Sigmoid colon (tissue), 7 donors: ENCODE measurements at places on chromosomes 16 and 17. TPM values are rescaled to one million over a fixed set of nuclear protein-coding genes. Genes with fewer than 3 reads are reported as not detected.

DNA sequence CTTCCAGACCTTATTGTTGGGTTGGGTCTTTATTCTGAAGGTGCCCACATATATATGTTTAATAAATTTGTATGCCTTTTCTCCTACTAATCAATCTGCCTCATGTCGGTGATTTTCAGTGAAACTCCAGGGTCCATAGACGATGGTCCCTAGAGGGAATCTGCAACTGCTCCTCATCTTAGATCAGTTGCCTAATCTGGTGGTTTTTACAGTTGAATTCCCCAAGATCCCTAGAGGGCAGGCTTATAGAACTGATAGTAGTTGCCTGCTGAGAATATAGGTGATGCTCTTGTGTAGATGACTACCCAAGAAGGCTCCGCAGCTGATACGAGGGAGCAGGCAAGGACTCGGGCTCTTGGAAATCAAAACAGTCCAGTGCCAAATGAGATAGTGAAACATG is 619.2 kb upstream of the C16orf82 start:
- DNase-seq: no peak

The COPS3 gene
- 75.6 TPM for total RNA-seq

DNA sequence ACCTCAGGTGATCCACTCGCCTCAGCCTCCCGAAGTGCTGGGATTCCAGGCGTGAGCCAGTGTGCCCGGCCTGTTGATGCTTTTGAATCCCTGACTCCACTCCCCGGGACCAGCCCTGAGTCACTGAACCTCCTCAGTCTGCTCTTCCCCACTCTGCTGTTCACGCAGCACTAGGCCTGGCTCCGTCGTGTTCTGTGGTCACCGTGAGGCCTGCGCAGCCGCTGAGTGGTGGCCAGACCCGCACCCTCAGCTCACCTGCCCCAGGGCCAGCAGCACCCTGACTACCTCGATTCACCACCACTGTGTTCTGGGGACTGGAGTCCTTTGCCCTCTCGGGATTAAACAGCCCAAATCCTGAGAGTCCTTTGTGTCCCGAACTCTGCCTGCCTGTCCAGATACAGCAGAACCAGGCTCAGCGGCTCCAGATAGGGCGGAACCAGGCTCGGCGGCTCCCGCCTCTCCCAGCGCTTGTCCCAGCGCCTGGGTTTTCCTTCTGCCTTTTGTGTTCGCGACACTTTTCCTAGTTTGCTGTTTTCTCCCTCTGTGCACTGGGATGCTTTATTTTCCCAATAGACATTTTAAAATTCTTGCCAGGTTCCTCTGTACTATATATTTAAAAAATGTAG is 58.6 kb upstream of the ENDOV start:
- DNase-seq: peak; percentile 43

GRCh38 chr17:69501591-69502468 is 87.3 kb downstream of the MAP2K6 start:
- no peak for DNase-seq

The TNFSF12 gene
- 60.1 TPM for total RNA-seq

DNA sequence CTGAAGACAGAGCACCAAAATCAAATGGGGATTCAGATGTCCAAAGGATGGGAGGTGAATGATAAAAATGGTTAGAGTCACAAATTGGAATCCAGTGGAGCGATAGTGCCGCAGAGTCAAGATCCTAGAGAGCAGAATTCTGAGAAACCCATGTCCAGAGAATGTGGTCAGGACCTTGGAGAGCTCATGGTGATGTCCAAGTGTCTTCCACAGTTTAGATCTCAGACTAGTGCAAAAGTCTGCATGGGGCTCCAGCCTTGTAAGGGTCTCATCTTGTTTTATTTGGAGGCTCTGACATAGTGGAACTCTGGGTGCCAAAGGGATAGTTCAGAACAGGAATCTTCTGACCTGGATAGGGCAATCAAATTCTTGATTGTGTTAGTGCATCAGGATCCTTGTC is 245.9 kb upstream of the HSBP1 start:
- DNase-seq: no peak

DNA sequence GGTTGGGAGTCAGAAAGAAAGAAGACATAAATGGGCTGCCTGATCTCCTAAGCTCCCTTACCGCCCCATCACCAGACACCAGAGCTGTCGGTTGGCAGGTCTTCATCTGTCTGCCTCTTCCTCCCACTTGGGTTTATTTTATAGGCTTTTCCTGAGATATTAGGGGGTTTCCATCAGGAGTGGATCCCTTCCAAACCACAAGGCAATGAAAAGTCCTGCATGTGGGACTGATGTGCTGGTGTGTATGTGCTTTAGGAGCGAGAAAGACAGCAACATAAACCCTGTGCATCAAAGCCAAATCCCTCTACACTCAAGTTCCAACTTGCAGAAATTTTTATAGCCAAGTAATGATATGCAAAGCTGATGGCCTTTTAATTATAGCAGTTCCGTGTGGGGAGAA is 389.5 kb downstream of the SLC39A11 start:
- no peak for DNase-seq

- peak; percentile 93 for DNase-seq
Measured at GRCh38 chr17:35022536-35023063, 40.9 kb downstream of the RFFL start.

DNA sequence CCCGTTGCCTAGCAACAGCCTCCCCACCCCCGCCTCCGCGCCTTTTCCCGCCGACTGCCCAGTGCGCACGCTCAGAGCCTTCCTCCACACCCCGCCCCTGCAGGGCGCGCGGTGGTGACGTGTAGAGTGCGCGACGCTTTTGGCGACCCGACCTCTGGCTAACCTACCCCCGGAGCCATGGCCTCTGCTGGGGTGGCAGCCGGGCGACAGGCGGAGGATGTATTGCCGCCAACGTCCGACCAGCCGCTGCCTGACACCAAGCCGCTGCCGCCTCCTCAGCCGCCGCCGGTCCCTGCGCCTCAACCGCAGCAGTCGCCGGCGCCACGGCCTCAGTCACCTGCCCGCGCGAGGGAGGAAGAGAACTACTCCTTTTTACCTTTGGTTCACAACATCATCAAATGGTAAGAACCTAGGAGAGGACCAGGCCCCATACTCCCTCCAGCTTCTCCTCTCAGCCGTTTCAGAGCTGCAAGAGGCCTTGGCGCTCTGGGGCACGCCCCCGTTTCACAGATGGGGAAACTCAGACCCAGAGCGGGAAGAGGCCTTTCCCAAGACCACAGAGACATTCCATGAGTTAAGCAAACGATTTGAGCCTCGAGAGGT is at the start of gene MED9:
Gene MED9, plus strand, starts transcription at position 136 of the 603 bp plus-strand sequence. Its CDS starts 42 bp downstream, at position 178.
- peak; percentile 96 for DNase-seq

DNA sequence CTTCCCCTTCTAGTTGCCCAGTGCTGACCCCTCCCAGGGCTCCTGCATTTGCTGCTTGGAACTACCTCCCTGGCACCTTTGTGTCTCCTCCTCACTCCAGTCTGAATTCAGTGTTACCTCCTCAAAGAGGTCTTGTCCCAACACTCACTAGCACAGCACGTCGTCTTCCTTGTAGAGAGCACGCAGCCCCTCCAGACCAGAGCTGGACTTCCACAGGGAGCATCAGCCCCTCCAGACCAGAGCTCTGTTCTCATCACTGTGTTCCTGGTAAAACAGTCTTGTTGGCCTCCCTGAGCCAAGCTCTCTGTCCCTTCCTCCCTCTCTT is 27.8 kb upstream of the MGAT5B start:
- no peak for DNase-seq

The THUMPD1 gene
- total RNA-seq: 111 TPM

The SHBG gene
- total RNA-seq: not detected

The SALL1 gene
- total RNA-seq: not detected

DNA sequence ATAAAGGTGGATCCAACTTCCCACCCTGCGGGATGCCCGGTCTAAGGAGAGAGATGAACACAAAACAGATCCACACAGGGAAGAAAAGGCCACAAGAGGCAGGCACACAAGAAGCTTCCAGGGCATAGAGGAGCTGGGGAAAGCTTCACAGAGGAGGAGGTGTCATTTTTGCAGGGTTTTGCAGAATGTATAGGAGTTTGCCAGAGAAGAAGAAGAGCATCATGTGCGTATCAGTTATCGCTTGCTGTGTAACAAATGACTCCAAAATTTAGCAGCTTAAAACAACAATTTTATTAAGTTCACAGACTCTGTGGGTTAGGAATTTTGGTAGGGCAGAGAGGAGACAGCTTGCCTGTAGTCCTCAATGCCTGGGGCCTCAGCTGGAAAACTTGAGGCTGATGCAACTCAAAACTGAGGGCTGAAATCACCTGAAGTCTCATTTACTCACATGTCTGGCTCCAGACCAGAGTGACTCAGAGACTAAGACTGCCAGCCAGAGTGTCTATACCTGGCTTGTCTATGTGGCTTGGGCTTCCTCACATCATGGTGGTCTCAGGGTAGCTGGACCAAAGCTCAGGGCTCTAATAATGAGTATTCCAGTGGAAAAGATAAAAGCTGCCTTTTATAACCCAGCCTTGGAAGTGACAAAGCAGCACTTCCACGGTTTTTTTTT is 33.9 kb upstream of the ZNF423 start:
- DNase-seq: no peak

The CD300LG gene
- 1.8 TPM for total RNA-seq

- DNase-seq: peak; percentile 81
Measured at GRCh38 chr17:42521666-42522262, 14.3 kb upstream of the NAGLU start.

The EMP2 gene
- total RNA-seq: 57.3 TPM

DNA sequence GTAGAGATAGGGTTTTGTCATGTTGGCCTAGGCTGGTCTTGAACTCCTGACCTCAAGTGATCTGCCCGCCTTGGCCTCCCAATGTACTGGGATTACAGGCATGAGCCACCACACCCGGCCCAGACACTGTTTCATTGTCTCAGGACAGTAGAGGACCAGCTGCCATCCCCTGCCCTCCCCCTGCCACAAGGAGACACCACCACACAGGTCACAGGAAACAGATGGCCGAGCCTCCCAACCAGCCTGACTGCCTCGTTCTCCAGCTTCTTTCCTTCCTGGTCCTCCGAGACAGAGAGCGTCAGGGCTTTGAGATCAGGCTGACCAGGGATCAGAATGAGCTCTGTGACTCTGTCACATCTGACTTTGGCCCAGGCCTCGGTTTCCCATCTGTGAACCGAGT is 20.8 kb upstream of the RNPS1 start:
- DNase-seq: no peak

DNA sequence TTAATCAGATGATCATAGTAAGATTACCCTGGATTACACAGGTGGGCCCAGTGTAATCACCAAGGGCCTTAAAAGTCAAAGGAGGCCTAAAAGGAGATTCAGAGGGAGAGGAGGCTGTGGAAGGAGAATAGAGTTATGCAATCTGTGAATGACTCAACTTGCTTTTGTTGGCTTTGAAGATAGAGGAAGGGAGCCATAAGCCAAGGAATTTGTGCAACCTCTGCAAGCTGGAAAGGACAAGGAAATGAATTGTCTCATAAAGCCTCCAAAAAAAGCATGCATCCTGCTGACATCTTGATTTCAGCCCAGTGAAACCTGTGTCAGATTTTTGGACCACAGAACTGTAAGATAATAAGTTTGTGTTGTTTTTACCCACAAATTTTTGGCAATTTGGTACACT is 109.6 kb downstream of the CNTNAP4 start:
- no peak for DNase-seq

DNA sequence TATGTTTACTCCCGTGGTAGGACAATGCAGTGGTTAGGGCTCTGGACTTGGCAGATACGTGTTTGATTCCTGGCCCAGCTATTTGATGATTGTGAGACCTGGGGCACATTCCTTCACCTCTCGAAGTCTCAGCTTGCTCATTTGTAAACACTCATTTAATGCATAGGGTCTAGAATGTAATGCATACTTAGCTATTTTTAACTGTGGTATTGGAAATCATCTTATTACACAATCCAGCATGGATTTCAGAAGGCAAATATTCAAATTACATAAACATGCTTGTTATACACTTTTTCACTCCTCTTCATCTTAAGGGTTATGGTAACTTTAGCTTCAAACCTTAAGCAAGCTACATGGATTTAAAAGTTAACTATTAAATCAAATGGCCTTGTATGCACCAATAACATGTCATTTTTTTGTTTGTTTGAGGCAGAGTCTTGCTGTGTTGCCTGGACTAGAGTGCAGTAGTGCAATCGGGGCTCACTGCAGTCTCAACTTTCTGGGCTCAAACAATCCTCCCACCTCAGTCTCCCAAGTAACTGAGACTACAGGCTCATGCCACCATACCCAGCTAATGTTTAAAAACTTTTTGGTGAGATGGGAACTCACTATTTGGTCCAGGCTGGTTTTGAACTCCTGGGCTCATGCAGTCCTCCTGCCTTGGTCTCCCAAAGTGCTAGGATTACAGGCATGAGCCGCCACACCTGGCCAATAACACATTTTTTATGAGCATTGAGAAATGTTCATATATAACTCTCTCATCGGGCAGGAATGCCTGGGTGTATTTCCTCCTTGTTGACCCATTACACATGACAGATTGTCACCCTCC is 52.5 kb downstream of the VAT1L start:
- no peak for DNase-seq

DNA sequence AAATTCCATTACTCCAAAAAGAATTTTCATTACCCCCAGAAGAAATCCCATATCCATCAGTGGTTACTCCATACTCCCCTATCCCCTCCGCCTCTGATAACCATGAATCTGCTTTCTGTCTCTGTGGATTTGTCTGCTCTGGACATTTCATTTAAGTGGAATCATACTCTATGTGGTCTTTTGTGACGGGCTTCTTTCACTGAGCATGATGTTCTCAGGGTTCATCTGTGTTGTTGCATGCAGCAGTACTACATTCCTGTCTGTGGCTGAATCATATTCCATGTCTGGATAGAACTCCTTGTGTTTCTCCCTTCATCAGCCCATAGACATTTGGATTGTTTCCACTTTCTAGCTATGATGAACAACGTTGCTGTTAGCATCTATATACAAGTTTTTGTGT is 59.5 kb upstream of the IRX3 start:
- no peak for DNase-seq

GRCh38 chr16:27444015-27444414 is 42.0 kb downstream of the IL21R start:
- DNase-seq: no peak

DNA sequence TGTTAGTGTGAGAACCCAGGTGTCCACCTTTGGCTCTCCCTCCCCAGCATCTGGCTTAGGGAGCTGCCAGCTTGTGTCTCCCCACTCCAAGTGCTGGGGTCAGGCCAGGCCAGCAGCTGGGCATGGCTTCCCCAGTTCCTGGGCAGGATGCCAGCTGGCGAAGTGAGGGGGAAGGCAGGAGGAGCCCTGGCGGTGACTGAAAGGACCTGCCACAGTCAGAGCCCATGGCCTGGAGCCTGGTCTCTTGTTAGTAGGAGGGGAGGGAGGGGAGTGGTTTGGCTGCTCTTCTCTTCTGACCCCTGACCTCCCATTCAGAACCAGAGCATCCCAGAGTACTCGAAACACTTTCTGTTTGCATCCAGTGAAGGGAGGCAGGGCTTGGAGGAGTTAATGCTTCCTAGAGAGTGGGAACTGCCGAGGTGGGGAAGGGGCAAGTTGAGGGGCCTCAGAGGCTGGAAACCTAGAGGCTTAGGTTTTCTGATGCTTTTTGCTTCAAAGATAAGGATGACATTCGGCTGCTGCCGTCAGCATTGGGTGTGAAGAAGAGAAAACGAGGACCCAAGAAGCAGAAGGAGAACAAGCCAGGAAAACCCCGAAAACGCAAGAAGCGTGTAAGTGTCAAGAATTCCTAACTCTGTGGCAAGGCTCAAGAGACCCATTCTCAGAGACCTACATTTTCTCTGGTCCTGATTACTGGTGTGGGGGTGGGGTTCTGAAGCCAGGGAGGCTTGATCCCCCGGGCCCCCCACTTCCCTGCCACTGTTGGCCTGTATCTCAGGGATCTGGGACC is 772 bp downstream of the CHD3 start:
- peak; percentile 99 for DNase-seq
